ENCODE measurements at places on chromosomes 6 and 20.
A peak's percentile ranks its signal among the peaks of the same experiment; 100 is the strongest.

DNA sequence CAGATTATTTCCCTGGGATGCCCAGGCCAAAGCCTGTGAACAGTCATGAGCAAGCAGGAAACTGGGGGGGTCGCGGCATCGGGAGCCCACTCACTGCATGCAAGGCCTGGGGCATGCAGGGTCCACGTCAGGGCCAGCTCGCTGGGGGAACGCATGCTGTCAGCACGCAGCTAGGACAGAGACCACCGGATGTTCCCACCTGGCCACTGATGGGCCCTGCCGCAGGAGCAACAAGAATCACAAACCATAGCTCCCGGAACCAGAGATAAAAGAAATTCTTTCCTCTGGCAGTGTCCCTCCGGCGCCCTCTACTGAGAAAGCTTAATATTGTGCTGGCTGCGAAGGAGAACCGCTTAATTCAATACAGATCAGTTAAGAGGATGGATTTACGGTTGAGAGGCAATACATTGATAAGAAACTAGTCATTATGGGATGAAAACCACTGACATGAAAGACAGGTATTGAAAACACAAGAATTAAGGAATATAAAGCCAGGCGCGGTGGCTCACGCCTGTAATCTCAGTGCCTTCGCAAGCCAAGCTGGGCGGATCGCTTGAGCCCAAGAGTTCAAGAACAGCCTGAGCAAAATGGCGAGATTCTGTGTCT is 32.6 kb downstream of the C6orf15 start:
- peak; percentile 28 for DNase-seq

DNA sequence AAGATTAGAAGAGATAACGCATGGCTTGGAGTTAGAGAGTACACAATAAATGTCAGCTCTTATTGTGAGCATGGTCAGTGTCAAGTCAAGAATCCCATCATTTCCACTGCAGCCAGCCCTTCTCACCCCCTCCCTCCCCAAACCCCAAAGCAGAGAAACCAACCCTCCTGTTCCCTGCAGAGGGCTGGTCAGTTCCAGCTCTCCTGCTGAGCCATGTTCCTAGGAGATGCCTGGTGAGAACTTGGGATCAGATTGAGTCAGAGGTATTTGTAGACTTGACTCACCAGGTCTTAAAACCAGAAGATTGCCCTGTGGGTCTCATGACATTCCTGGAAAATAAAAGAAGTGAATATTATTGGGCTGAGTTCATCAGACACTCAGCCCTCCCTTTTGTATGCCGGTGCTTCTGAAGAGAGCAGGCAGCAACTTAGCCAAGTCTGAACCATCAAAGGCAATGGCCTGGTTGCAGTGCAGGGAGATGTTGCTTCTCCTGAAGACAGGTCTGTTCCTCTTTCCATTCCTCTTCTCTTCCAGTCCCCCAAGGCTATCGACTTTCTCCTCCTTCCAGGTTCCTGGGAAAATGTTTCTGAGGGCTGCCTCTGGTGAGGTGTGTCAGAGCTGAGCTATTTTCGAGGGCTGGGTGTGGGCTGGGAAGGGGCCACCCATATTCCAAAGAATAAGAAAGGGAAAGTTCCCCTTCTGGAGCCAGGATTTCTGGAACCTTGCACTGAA is 278.2 kb upstream of the SUPT3H start:
- no peak for DNase-seq

DNA sequence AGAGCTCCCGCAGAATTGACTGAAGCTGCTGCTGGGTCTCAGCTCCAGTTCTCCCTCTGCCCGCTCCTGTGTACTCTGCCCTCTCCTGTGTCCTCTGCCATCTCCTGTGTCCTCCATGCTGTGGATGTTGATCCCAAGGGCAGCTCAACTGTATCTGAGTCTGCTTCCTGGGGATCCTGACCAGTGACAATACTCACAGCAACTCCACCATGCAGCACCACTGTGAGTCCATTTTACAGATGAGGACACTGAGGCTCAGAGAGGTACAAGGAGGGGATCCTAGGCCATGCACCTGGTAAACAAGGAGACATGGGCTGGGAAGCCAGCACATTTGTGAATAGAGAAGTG is 8.6 kb downstream of the TP53RK start:
- DNase-seq = no peak

DNA sequence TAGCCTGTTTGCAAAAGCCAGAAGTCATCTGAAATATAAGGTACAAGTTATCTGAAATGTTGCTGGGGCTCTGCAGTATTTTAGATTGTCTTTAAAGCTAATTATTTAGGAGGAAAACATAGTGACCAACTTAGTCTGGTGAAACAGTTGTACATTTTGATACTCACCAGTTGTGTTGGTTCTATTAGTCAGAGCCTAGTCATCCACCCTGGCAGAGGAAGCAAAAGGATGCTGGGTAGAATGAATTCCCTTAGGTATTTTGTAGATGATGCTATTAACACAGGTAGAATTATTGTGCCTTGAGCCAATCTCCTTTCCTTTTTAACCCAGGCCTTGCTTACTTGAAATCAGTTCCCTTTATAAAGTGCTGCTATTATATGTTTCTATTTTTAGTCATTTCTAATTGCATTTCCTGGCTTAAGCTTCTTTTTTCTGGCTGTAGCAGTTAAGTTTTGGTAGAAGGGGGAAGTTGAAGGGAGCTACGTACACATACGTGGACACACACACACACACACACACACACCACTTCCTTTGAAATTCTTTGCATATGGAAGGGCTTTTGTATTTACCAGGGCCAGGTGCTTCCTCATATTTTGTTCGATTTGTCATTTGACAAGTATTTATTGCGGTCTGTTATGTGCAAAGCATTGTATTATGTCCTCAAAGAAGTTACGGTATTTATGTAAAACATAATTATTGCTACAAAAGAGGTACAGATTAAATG is 82.4 kb downstream of the RTN4IP1 start:
- DNase-seq = no peak

- no peak for DNase-seq
Observed at GRCh38 chr20:14687313-14687712, 349.9 kb upstream of the FLRT3 start.

- peak; percentile 44 for DNase-seq
Observed at GRCh38 chr6:30483677-30484279, 5.5 kb upstream of the HLA-E start.

GRCh38 chr6:72425003-72425681 is 196.7 kb upstream of the KCNQ5 start:
- DNase-seq = no peak

DNA sequence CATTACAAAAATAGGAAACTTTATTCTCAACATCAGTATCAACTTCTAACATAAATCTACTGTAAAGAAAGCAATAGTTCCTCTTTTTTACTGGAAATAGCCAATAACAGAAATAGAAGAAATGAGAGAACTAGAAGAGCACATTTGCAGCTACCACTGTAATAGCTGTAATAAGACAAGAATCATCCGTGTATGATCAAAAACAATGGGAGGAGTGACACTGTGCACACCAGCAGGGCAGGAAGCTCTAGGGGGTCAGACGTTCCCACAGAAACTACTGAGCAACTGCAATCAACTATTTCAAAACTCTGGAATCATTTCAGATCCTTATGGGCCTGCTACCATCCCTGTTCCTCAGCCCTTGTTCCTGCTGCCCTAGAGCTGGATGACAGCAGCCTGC is 43.7 kb downstream of the NINL start:
- no peak for DNase-seq

DNA sequence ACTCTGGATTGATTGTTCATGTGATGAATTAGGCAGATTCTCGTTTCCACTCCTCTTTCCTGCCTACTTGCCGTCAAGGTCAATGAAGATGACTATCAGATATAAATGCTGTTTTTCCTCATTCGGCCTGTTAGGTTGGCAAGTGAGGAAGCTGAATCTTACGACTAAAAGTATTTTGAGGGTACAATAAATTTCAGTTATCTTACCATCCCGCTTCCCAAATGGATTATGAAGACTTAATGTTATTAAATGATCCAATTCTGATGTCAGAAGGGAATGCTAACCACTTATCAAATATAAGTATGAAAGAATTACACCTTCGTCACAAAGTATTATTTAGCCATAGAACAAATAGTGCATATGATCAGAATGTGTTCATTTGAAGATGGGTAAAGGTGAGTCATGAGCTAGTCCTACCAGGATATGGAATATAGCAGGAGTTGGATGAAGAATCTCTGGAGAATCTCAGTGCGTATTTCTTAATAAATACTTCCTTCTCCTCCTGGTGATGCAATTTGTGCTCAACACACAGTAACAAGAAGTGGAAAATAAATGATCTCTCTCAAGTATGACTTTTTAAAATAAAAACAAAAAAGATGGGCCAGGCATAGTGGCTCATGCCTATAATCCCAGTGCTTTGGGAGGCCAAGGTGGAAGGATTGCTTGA is 4.6 kb downstream of the GPLD1 start:
- no peak for DNase-seq

- DNase-seq = no peak
Observed at GRCh38 chr20:9342651-9343050, 171.7 kb upstream of the LAMP5 start.

- DNase-seq = no peak
Observed at GRCh38 chr20:45810191-45810970, 2.1 kb upstream of the UBE2C start.

- no peak for DNase-seq
Observed at GRCh38 chr6:43052842-43053544, 658 bp downstream of the CUL7 start.

DNA sequence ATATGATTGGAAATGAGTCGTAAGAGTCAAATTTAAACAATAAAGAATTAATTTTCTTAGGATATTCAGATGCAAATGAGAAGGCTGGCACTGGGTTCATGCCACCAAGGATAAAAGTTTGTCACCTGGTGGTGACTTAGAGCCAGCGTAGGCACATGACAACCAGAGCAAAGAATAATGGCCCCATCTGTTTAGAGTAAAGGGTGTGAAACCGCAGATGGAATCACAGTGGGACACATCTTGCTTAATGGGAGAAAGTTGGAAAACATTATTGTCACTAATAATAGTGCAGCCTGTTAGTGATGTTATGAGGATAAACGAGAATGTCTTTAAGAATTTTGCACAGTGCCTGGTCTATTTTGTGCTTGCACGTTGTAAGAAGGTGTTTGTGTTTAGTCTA is 727.8 kb downstream of the QKI start:
- no peak for DNase-seq

- DNase-seq = no peak
Observed at GRCh38 chr6:89183294-89183693, 33.9 kb downstream of the GABRR1 start.

- DNase-seq = no peak
Observed at GRCh38 chr6:3881711-3882421, 32.7 kb downstream of the FAM50B start.

GRCh38 chr6:1766654-1767053 is 156.9 kb downstream of the FOXC1 start:
- no peak for DNase-seq

DNA sequence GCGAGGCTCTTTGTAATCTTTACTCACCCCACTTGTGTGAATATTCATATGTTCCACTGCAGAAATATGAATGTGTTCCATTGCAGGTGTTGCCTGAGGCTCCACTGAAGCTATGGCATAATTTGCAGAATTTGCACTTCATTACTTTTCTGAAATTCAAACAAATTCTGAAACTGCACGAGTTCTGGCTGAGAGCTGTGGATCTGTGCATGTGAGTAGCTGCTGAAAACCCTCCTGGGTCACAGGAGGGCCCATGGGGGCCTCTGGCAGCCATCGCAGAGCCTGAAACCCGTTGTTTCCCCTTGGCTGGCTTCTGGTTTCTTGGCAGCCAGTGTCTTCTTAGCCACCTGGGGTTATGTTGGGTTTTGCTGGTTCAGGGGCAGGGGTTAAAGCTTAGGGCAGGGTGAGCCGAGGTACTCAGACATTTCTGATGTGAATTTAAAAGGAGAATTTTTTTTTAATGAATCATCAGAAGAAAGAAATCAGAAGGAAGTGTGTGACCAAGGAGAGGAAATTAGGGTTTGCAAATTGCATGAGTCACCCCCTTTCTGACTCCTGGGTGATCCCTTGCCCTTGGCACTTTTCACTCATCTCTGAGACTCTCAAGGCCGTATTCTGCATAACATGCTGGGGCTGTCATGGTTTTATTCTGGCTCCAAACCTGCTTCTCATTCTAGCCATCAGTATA is 40.6 kb downstream of the TOX2 start:
- no peak for DNase-seq

GRCh38 chr6:63097222-63097621 is 114.0 kb upstream of the FKBP1C start:
- no peak for DNase-seq

GRCh38 chr20:53873230-53873604 is 197.2 kb downstream of the BCAS1 start:
- no peak for DNase-seq

DNA sequence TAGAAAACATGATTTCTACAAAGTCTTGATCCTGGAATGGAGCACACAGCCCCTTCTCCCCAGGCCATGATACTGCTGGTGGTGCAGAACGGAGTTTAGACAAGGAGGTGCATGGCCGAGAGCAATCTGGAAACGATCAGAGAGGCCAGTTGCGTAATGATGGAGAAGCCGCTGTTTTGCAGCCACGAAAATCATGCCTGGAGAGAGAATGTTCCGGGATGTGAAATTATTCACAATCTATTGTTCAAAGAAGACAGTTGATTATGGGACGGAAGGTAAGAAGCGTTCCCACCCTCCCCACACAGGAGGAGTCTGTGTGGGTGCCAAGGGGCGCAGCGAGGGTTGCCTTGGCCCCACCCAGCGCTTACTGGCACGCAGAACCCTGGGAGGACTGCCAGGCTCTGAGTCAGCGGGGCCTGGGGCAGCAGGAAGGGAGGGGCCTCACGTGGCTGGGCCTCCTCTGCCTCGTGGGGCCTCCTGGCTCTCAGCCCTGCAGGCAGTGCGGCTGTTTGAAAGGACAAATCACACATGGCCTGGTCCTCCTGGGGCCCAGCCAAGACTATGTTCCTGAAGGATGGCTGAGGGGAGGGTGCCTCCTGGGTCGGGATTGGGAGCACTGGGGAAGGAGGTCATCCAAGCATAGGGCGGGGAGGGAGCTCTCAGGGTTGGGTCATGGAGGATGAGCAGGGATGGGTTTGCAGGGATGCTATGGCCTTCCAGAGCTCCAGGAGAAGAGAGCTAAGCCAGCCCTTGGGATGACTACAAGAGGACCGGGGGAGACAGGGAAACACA is 8.7 kb upstream of the AP5S1 start:
- no peak for DNase-seq

DNA sequence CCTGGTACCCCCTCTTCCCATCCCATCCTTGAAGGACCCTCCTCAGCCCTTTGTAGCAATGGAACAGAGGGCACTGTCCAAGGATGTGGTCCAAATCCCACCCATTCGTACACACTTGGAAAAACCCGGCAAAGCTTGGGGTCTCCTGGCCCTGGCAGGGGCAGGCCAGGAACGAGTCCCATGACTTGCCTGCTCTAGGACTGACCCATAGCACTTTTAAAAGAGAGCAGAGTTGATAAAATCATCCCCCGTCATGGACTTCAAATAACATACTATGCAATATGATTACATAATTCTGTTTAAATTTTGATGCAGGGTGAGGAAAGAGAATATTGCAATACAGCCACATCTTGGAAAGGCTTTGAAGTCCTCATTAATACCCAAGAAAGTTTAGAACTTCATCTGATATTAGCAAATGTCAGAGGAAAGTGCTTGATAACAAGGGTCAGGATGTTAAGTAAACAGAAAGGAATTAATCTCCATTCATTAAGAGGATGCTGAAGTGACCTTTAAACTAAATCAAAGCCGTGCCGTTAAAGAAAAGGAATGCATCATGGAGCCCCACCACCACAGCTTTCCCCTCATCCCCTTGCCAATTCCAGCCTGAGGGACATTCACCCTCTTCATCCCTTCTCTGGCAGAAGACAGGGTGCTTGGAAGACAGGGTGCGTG is 60.7 kb upstream of the NXT1 start:
- DNase-seq = no peak
